NCI-H1436 (cell line): ENCODE measurements at places on chromosomes 3 and 15.

GRCh38 chr15:64749999-64750657 is 25.3 kb downstream of the RBPMS2 start:
- DNase-seq, result no peak

GRCh38 chr3:38085311-38085942 is 46.4 kb downstream of the DLEC1 start:
- no peak for DNase-seq

DNA sequence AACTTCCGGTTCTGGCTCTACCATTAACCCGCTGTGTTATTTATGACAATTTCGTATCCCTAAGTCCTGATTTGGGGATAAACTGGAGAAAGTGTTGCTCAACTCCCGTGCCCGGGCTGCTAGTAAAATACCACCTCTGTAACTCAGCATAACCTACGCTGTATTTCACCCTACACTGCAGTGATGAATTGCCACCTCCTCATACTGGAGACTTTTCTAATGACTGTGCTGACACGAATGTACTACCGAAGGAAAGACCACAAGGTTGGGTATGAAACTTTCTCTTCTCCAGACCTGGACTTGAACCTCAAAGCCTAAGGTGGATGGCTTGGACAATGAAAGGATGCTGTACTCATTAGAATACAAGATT is 16.5 kb downstream of the SLC51A start:
- no peak for DNase-seq

GRCh38 chr3:62065985-62066693 is 307.2 kb downstream of the FEZF2 start:
- DNase-seq, result no peak

DNA sequence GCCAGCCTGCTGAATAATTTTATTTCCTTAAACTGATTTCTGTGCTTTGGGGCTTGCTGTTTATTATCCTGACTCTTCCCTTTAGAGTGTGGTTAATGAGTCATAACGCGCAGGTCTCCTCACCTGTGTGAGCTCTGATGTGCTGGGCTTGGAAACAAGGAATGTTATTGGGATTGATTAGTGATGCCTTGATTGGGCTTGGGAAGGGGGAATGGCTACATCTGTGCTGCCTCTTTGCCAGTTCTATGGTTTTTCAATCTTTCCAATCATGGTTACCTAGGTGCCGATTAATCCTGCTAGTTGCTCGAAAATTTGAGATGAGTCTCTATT is 161.0 kb downstream of the THSD4 start:
- no peak for DNase-seq

DNA sequence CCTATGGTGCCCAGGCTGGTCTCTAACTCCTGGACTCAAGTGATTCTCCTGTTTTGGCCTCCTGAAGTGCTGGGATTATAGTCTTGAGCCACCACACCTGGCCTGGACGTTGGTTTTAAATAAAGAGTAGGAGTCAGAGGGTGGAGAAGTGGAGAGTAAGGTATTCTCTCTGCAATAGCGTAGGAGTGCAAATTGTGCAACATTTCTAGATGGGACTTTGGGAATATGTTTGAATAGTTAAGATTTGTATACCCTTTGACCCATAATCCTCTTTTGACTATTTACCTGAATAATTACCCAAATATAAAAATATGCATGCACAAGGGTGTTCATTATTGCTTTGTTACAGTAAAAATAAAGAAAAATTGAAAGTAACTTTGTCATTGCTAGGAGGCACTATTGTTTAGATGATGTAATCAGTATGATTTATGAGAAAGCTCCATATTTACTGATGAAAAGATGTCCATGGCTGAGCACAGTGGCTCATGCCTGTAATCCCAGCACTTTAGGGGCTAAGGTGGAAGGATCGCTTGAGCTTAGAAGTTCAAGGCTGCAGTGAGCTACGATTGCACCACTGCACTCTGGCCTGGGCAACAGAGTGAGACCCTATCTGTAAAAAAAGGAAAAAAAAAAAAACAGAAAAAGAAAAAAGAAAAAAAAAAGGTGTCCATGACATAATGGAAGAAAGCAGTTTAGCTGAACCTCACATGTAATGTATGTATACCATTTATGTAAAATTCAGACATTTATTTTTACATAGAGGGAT is 15.1 kb upstream of the XYLB start:
- no peak for DNase-seq

GRCh38 chr3:194140520-194141414 is 4.8 kb downstream of the HES1 start:
- DNase-seq, result peak; percentile 65

GRCh38 chr15:63970621-63971426 is 75.5 kb downstream of the DAPK2 start:
- DNase-seq, result no peak

DNA sequence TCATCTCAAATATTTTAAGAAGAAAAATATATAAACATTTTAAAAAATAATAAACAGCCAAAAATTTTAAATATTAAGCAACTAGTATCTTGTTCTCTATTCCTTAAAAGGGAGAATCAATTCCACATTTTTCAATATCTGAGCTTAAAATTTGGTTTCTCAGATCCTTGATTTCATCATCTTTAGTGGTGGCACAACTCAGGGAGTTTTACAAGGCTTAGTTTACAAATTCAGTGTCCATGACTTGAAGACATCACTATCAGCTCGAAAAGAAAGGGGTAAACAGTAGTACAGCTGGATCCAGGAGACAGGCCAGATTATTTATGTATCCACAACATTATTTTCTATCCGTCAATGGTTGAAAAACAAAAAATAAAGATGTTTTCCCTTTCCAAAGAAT is 11.6 kb downstream of the IGF2BP2 start:
- DNase-seq, result no peak

DNA sequence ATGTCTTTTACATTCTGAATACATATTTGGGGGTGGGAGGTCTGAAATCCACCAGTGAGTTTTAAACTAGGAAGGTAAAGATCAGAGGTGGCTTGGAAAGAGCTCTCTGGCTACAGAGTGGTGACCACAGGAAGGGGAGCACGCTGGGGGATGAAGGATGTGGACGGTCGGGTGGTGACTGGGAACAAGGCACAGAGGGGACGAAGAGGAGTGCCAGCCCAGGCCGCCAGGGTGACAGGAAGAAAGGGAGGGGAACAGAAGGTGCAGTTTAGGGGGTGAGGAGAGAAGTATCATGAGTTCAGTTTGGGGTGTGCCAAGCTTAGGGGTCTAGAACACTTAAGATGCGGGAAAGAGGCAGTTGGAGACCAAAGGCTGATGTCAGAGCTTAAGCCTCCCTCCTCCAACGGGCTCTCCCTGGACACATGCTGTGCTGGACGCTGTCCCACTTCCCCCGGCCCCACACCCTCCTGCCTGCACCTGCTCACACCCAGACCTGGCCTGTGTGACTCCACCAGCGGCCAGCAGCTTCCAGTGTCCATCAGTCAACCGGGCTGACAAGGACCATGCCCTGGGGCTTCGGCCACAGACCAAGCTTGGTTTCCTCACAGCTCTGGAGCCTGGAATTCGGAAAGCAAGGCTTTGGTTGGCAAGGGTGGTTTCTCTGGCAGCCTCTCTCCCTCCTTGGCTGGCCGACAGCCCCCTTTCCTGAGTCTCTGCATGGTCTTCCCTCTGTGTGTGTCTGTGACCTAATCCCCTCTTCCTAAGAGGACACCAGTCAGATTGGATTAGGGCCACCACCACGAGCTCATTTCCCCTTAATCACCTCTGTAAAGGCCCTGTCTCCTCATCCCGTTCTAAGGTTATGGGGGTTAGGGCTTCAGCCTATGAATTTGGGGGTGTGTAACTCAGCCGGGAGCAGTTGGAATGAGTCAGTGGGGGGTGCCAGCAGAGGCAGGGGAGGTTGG is 120.4 kb upstream of the IQSEC1 start:
- DNase-seq, result no peak

DNA sequence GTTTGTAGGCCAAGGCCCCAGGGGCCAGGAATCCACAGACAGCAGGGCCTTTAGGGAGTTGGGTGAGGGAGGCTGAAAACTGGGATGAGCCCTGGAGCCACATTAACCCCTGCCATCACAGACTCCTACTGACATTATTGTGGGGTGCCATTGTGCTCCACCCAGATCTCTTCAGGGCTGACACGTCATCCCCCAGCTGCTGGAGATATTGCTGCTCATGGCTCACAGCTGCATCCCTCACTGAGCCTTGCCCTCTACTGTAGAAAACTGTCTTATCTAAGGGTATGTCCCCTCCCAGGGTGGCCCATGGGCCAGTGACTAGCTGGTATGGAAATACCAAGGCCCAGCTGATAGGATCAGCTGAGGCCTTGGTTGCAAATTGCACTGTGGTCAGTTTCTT is 87.3 kb upstream of the PRR23C start:
- DNase-seq, result no peak

- no peak for DNase-seq
Measured at GRCh38 chr15:87369269-87369668, 887.3 kb downstream of the NTRK3 start.

- no peak for DNase-seq
Measured at GRCh38 chr15:35671197-35671596, 125.2 kb upstream of the DPH6 start.

- no peak for DNase-seq
Measured at GRCh38 chr3:70250492-70250891, 61.9 kb downstream of the MDFIC2 start.

- no peak for DNase-seq
Measured at GRCh38 chr3:32237670-32238452, 619 bp upstream of the CMTM8 start.

- DNase-seq, result no peak
Measured at GRCh38 chr15:83322691-83323090, 38.2 kb upstream of the BNC1 start.

- DNase-seq, result no peak
Measured at GRCh38 chr15:72866182-72866581, 82.6 kb upstream of the ADPGK start.

- no peak for DNase-seq
Measured at GRCh38 chr3:30663533-30664241, 57.3 kb downstream of the TGFBR2 start.

GRCh38 chr3:114700637-114701234 is 406.9 kb downstream of the TIGIT start:
- no peak for DNase-seq

DNA sequence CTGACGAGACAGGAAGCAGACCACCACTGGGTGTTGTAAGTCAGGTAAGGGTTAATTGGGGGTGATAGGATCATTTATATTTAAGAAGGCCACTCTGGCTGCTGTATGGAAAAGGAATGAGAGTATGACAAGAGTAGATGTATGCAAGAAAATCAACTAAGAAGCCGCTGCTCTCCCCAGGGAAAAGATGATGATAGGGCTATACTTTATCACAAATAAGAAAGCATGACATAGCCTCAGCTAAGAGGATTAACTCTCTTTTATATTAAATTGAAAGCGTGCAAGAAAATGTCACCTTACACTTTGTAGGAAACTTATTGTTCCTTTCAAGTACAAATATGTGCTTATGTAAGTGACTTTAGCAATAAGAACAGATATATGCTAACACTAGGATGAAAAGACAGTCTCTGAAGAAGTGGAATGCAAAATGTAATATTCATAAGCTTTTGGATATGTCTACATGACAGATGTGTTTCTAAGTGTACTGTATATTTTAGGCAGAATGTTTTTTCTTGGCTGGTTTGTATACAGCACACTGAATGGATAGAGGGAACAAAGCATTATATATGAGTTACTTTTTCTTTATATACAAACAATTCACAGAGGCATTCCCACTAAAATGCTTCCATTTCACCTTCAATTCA is 8.7 kb upstream of the NDUFB4 start:
- no peak for DNase-seq

DNA sequence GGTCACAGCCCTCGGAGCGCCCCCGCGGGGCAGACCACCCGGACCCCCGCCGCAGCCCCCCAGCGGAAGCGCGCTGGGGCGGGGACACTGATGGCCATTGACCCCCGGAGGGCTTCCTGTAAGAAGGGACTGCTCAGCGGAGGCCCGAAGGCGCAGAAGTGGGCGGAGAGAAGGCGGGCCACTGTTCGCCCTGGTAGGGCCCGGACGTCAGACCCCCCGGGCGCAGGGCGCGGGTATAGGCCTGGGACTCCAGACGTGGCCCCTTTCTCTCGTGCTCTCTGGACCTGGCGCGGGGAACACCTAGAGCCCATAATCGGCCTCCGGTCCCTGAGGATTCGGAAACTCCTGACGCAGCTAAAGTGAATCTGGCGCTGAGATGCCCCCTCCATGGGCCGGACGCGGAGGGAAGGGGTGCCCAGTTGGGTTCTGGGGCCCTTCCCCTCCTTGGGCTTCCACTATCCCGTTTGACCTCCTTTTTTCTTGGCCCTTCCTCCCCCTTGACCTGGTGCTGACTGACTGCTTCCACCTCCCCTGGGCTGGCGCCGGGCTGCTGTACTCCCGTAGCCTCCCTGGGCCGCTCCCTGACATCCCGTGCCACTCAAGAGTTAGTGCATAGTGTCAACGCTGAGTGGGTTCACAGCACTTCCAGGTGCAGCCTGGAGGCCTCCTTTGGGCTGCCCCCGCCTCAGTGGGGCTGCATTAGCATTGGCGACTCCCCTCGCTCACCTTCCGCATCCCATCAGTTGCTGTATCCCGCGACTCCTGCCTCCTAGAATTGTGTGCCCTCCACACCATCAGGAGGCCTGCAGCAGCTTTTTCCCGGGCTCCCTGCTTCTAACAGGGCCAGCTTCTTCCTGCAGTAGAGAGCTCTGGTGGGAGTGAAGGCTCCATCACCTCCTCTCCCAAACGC is 694 bp downstream of the ABTB1 start:
- DNase-seq, result peak; percentile 51

DNA sequence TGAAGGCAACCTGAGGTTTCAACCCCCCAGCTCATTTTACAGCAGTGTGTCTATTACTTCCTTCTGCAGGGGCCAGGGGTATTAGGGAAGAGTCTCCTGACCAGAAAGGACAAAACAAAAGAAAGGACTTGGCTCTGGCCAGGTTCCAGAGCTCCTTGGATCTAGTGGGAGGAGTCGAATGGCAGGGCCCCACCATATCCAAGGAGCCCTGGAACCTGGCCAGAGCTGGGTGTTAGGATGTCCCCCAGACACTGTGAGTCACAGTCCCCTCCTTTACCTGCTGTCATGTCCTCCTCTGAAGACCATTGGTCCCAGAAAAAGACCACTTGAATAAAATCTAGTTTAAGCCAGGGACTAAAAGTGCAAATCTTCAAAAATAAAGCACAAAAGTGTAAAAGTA is 113.2 kb downstream of the EEFSEC start:
- DNase-seq, result no peak

DNA sequence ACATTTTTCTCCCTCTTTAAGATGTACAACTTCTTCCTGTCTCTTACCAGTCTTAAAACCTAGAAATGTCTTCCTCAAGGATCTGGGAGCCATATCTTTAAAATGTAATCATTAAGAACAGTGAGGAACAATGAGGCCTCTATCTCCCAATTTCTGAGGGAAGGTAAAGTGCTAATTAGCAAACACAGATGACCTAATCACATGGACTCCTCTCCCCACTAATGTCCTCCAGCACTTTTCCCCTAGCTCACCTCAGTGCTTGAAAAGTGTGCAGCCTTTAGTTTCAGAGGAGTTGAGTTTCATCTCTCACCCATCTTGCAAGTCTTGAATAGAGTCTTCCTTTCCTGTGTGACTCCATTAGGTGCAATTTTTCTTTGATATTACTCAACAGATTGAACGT is 771.0 kb downstream of the PDCD6IP start:
- DNase-seq, result no peak

- no peak for DNase-seq
Measured at GRCh38 chr15:48795901-48796300, 15.0 kb downstream of the CEP152 start.

- DNase-seq, result no peak
Measured at GRCh38 chr3:191290311-191291025, 38.7 kb upstream of the CCDC50 start.
